ENCODE measurements at places on chromosomes 2 and 18.

- no peaks in the 10 kb centered on the region for H3K36me3 ChIP-seq
- no peak for DNase-seq
- peaks cover 26% of the 10 kb centered on the region for H3K4me1 ChIP-seq
- H3K27ac ChIP-seq = peak overlapping the region; percentile 34
- H3K27me3 ChIP-seq = no peaks in the 10 kb centered on the region
Observed at GRCh38 chr18:9835113-9835755, 50.5 kb upstream of the TXNDC2 start.

GRCh38 chr2:75071766-75072165, 113.3 kb downstream of the POLE4 start:
- H3K27ac ChIP-seq = no peak overlapping the region
- no peak overlapping the region for H3K4me3 ChIP-seq
- H3K27me3 ChIP-seq = no peaks in the 10 kb centered on the region
- H3K36me3 ChIP-seq = no peaks in the 10 kb centered on the region

DNA sequence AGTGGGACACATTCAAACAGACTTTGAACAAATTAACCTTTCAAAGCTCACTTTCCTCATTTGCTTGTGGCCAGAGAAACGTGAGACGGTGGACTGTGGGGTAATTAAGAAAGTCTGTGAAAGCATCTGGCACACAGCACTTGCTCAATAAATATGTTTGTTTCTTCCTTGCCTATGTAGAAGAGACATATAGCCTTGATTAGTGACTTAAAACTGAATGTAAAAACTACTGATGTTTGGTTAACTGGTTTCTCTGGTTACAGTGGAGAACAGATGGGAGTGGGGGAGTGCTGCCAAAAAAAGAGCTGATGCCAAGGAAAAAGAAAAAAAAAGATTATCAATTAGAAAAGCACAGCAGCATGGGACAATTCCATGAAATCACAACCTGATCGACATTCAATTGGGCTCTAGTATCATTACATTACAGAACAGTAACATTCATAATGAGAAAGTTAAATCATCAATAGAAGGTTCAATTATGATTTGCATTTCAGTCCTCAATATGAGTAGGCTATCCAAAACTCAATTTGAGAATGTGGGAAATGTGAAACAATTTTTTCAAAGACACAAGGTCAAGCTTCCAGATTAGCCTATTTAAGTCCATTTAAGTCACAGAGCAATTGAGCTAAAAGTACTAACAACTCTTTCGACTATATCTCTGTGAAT, 14.7 kb downstream of the CUL3 start:
- H3K27me3 ChIP-seq = no peaks in the 10 kb centered on the region
- peaks cover 84% of the 10 kb centered on the region for H3K4me1 ChIP-seq
- no peak overlapping the region for H3K27ac ChIP-seq
- no peak for DNase-seq

- peak; percentile 34 for DNase-seq
- H3K27ac ChIP-seq = no peak overlapping the region
- H3K4me3 ChIP-seq = no peak overlapping the region
- no peaks in the 10 kb centered on the region for H3K4me1 ChIP-seq
Observed at GRCh38 chr18:14924226-14924625, 176.3 kb downstream of the ANKRD30B start.

DNA sequence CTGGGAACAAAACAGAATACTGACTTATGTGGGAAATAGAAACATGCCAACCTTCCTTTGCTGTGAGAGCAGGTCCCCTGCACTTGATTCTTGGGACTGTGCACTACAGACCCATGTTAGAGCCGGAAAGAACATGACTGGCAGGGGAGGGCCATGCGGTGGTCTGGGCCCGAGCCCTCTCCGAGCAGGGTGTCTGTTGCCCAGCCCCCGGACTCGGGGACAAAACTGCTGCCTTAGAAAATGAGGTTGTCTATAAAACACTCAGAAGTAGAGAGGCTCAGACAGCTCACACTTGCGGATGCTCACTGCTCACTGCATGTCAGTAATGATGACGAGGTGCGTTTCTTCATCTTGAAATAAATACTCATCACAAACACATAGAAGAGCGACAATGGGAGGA, 270.7 kb upstream of the HDAC4 start:
- H3K27ac ChIP-seq = no peak overlapping the region
- no peak overlapping the region for H3K4me3 ChIP-seq
- no peak for DNase-seq
- H3K36me3 ChIP-seq = no peaks in the 10 kb centered on the region
- H3K4me1 ChIP-seq = no peaks in the 10 kb centered on the region

GRCh38 chr2:171688129-171688465, 828 bp downstream of the DYNC1I2 start:
- H3K36me3 ChIP-seq = no peaks in the 10 kb centered on the region
- peaks cover 31% of the 10 kb centered on the region for H3K4me1 ChIP-seq
- peak overlapping the region; percentile 84 for H3K4me3 ChIP-seq
- H3K27ac ChIP-seq = peak overlapping the region; percentile 82

- H3K4me1 ChIP-seq = peaks cover 40% of the 10 kb centered on the region
- H3K27ac ChIP-seq = no peak overlapping the region
- H3K4me3 ChIP-seq = no peak overlapping the region
- no peak for DNase-seq
Observed at GRCh38 chr2:42864641-42865280, 72.4 kb upstream of the HAAO start.

GRCh38 chr2:97716695-97717612, 3.6 kb downstream of the ZAP70 start:
- no peaks in the 10 kb centered on the region for H3K4me1 ChIP-seq
- H3K36me3 ChIP-seq = no peaks in the 10 kb centered on the region
- no peak overlapping the region for H3K4me3 ChIP-seq
- H3K27ac ChIP-seq = no peak overlapping the region
- DNase-seq = no peak

DNA sequence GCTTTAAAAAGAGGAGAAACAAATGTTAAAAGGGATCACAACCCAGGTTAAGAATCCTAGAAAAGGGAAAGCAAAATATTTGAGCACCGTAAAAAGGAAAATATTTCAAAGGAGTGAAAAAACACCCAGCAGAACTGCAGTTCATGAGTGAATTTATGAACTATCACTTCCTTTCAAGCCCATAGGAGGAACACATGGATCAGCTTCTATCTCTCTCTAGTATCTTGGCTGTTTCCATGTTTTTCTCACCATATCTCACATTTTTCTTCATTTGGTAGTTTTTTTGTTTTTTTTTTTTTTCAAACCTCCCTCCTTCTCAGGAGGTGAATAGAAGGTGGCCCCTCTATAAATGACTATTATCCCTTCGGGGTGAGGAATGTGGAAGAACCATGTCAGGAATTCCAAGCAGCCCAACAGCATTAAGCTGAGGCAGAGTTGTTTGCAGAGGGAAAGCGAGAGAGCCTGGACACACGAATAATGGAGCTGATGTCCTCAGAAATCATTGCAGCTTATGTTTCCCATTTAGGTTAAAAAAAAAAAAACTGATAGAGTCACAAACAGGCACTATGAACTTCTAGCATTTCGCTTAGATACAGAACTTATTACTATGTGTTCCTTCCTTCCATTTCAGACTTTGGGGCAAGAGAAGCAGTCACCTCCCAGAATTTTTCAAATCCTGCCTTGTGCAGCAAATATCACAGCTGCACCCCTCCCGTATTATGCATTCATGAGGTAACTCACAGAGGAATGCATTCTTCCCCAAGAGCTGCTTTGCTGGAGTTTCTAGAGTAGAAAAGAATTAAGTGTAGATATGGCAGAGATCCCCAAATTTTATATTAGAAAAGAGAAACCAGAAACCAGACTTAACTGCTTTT, 315.6 kb downstream of the IRS1 start:
- no peak overlapping the region for H3K4me3 ChIP-seq
- no peaks in the 10 kb centered on the region for H3K36me3 ChIP-seq
- H3K27ac ChIP-seq = no peak overlapping the region
- H3K4me1 ChIP-seq = no peaks in the 10 kb centered on the region

GRCh38 chr2:176096986-176097819, 2.4 kb upstream of the HOXD12 start:
- no peaks in the 10 kb centered on the region for H3K36me3 ChIP-seq
- peak overlapping the region; percentile 91 for H3K27ac ChIP-seq
- peaks cover 36% of the 10 kb centered on the region for H3K4me1 ChIP-seq
- peak overlapping the region; percentile 54 for H3K4me3 ChIP-seq
- no peaks in the 10 kb centered on the region for H3K27me3 ChIP-seq

DNA sequence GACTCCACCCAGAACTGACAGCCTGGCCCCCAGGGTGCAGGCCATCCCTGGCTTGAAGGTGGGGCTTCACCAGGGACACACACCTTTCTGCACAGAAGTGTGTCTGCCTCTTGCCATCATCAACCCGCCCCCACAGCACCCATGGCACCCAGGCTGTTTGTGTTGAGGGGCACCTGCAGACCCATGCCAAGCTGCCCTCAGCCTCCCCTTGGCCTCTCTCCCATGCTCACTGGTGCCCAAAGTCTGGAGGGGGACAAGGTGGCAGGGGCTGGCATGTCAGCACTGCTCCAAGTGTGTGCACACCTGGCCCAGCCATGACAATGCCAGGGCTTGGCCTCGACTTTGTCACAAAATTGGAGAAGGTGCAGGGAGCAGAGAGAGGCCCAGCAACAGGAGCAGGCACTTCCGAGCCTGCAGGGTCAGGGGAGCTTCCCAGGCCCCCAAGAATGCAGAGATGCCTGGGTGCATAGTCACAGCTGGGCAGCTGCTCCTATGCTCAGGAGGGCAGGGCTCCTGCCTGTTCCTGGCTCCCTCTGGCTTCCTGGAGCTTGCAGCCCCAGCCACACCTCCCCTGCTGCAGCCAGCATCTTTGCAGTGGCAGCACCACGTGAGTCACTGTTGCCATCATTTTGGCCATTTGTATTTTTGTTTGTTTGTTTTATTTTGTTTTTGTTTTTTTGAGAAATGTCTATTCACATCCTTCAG, 280.6 kb upstream of the UBE2E3 start:
- no peak for DNase-seq
- no peak overlapping the region for H3K27ac ChIP-seq

- no peak overlapping the region for H3K4me3 ChIP-seq
- no peak overlapping the region for H3K27ac ChIP-seq
- no peaks in the 10 kb centered on the region for H3K36me3 ChIP-seq
- H3K27me3 ChIP-seq = no peaks in the 10 kb centered on the region
Observed at GRCh38 chr18:26566874-26567555, 18.7 kb upstream of the KCTD1 start.

DNA sequence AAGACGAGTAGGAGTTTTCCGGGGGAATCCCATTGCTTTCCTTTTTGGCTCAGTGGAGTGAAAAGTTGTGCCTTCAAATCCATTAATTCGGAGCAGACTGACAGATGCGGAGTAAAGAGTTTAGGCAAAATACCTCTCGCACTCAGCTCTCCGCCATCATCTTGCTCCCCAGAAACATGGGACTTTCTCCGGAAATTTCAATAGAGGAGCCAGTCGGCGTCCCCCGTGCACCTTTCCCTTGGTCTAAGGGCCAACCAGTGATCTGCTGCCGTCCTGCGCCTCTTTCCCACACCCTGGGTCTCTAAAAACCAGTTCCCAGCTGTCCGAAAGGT, 318 bp downstream of the TYW5 start:
- H3K36me3 ChIP-seq = no peaks in the 10 kb centered on the region
- H3K27me3 ChIP-seq = no peaks in the 10 kb centered on the region
- peaks cover 49% of the 10 kb centered on the region for H3K4me1 ChIP-seq
- DNase-seq = no peak

DNA sequence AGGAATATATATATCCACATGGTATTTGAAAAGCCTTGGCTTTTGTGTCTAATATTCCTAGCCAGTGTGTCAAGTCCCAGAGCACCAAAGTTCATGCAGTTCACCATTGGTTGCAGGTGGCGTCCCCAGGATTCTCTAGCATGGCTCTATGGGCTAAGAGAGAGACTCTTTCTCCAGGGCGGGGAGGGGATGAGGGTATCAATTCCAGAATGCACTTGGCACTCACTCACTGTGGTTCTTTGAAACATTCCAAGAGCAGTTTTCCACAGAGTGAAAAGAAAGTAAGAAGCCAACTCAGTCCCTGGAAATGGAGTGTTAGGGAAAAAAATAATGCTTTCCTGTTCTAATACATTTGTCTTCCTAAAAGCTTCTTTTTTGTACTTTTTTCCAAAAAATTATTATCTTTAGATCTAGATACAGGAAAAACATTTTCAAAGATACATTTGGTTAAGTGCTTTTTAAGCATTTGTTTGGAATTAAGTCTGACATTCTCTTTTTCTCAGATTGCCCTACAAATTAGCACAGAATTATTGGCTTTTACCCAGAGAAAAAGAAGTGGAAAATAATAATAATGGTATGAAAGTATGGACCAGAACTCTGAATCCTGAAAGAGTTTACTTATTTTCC, 239.9 kb downstream of the PAX3 start:
- H3K4me3 ChIP-seq = no peak overlapping the region
- H3K27me3 ChIP-seq = no peaks in the 10 kb centered on the region
- no peak overlapping the region for H3K27ac ChIP-seq
- no peak for DNase-seq
- no peaks in the 10 kb centered on the region for H3K4me1 ChIP-seq

- peaks cover 6% of the 10 kb centered on the region for H3K27me3 ChIP-seq
- no peak overlapping the region for H3K4me3 ChIP-seq
- no peaks in the 10 kb centered on the region for H3K4me1 ChIP-seq
- no peaks in the 10 kb centered on the region for H3K36me3 ChIP-seq
- H3K27ac ChIP-seq = no peak overlapping the region
Observed at GRCh38 chr2:240672076-240672700, 10.5 kb downstream of the AQP12B start.

- H3K36me3 ChIP-seq = no peaks in the 10 kb centered on the region
- H3K4me1 ChIP-seq = no peaks in the 10 kb centered on the region
- H3K4me3 ChIP-seq = no peak overlapping the region
- no peak overlapping the region for H3K27ac ChIP-seq
- DNase-seq = peak; percentile 58
- no peaks in the 10 kb centered on the region for H3K27me3 ChIP-seq
Observed at GRCh38 chr2:26901326-26902183, 53.6 kb downstream of the DPYSL5 start.

GRCh38 chr2:55970500-55970899, 46.9 kb upstream of the EFEMP1 start:
- no peaks in the 10 kb centered on the region for H3K4me1 ChIP-seq
- H3K36me3 ChIP-seq = no peaks in the 10 kb centered on the region
- no peak overlapping the region for H3K4me3 ChIP-seq
- no peak for DNase-seq
- H3K27me3 ChIP-seq = no peaks in the 10 kb centered on the region

DNA sequence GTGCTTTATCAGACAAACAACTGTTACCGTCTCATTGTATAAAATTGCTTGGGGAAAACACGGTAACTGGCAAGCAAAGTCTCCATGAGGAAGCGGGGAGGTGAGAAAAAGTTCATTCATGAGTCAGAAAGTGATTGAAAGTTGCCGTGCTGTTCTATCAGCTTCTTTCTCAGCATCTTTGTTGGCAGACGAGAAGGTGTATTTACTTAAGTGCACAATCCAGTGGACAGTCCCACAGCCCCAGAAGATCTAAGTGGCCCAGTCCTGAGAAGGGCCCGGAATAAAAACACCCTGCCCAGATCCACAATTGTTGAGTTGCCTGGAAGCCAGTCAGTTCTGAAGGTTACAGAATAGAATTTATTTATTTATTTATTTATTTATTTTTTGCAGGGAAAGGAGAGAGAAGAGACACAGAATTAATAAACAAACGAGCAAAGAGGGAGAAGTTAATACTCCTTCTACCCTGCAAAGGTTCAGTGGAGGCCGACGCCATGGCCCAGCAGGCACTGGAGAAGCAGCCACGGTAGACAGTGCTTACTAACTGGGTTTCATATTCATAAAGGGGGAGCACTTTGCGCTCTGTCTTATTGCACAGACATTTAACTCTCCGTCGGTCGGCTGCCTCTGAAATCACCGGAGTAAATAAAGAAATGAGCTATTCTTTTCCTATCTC, 676.0 kb upstream of the SALL3 start:
- no peak overlapping the region for H3K27ac ChIP-seq
- H3K4me1 ChIP-seq = no peaks in the 10 kb centered on the region
- no peaks in the 10 kb centered on the region for H3K27me3 ChIP-seq
- no peak overlapping the region for H3K4me3 ChIP-seq
